T-helper 1 cell (primary cell): ENCODE measurements at places on chromosomes 7 and 10.

- no peak for DNase-seq
Measured at GRCh38 chr10:123139521-123140163, 3.9 kb downstream of the HMX3 start.

DNA sequence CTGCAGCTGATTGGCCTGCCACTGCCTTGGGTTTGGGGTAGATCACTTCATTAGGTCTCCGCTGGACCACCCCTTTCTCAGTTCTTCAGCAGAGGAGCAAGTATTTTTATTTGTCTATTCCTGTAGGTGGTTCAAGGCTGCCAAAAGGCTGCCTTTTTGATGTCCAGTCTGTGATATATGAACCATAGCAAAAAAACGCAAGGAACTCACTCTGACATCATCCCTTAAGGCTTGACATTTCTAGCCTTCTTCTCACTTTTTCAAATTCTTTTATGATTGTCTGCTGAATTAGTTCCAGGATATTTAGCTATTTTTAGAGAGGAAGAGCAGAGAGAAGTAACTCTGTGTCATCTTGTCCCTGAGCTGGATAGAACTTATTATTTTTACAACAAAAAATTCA is 269.2 kb downstream of the BAMBI start:
- no peak for DNase-seq

- no peak for DNase-seq
Measured at GRCh38 chr7:45219801-45220435, 62.3 kb downstream of the RAMP3 start.

DNA sequence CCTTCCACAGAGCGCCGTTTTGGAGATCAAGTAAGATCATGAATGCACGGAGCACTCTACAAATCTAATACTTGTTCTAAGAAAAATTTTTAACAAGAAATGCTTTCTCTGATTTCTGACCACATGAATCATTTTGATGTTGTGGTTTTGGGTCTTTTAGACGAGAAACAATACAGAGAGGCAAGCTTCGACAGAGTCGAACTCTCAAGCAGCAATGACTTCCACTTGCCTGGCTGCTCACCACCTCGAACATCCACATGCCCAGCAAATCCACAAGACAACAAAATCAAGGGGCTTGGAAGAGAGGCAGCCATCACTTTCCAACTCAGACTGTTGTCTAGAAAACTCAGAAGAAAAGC is 69.4 kb upstream of the GSDME start:
- DNase-seq = no peak

DNA sequence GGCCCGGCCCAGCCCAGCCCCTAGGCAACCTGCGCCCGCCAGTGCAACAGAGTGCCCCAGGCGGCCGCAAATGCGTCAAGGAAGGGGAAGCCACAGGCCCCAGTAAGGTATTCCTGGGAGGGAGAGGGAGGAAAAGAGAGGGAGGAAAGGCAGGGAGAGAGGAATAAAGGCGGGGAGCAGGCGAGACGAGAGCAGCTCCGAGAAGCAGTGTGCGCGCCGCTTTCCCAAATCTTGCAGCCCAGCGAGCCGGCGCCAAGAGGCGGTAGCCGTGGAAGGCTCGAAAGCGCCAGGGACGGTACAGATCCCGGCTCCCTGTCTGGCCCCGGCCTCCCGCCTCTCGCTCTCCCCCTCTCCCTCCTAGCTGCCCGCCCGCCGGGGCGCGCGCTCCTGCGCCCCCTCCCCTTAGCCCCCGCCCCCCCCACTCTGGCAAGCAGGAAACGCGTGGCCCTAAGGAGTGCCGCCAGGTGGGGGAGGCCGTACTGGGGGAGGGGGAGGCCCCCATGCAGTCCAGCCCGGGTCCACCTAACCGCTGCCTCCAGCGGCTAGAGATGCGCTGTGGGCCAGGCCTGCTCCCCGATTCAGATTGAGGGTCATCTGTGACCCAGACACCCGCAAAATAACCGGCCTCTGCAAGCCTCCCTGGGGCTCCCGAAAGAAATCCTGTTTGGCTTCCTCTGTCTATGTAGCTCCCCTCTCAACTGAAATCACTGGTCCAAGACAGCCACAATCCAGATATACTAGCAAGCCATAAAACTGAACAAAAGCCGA is 4.3 kb downstream of the HOXA10 start:
- no peak for DNase-seq

GRCh38 chr10:58322072-58322834 is 12.6 kb upstream of the UBE2D1 start:
- DNase-seq = no peak

- DNase-seq = peak; percentile 26
Measured at GRCh38 chr10:130300608-130301020, 164.4 kb downstream of the GLRX3 start.

GRCh38 chr7:55593515-55594318 is 21.4 kb upstream of the VOPP1 start:
- peak; percentile 37 for DNase-seq

DNA sequence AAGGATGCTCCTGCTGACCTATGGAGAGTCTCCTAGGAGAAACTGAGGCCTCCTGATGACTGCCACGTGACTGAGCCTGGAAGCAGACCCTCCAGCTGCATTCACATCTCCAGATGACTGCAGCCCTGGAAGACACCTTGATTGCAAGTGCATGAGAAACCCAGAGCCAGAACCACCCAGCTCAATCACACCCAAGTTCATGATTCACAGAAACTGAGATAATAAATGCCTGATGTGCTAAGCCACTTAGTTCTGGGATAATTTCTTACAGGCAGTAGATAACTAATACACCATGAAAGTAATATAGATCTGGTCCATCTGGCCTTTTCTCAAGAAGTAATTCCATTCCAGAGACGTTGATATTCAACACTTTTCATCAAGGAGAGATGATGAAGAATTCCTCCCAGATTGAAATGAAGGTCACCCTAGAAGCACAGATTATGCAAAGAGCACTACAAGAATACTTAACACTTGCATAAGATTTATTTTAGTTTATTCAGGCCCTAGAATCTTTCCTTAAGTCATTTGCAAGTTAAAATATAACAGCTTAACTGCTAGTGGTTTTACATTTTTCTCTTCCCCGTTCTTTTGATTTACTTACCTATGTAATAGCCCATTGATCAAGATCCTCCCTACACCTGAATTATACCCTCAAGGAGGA is 208.2 kb upstream of the INHBA start:
- DNase-seq = no peak

- no peak for DNase-seq
Measured at GRCh38 chr7:129167817-129168216, 20.6 kb upstream of the SMO start.

DNA sequence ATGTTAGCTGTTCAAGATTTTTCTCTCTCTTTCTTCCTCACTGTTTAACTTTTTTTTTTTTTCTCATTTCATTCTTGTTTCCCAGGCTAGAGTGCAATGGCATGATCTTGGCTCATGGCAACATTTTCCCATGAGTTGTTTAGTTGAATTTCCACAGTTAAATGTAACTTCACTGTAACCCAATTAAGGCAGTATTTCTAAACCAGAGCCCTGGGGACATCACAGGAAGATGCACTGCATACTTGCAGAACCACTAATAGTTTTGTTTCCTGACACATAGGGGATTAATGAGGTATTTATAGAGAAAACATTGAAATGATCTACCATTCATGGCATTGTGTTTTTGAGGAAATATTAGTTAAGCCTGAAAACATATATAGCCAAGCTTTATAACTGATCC is 795.6 kb upstream of the GHITM start:
- no peak for DNase-seq

GRCh38 chr10:119025336-119025735 is 4.2 kb upstream of the NANOS1 start:
- no peak for DNase-seq

GRCh38 chr7:76347710-76348109 is 11.1 kb downstream of the YWHAG start:
- no peak for DNase-seq

DNA sequence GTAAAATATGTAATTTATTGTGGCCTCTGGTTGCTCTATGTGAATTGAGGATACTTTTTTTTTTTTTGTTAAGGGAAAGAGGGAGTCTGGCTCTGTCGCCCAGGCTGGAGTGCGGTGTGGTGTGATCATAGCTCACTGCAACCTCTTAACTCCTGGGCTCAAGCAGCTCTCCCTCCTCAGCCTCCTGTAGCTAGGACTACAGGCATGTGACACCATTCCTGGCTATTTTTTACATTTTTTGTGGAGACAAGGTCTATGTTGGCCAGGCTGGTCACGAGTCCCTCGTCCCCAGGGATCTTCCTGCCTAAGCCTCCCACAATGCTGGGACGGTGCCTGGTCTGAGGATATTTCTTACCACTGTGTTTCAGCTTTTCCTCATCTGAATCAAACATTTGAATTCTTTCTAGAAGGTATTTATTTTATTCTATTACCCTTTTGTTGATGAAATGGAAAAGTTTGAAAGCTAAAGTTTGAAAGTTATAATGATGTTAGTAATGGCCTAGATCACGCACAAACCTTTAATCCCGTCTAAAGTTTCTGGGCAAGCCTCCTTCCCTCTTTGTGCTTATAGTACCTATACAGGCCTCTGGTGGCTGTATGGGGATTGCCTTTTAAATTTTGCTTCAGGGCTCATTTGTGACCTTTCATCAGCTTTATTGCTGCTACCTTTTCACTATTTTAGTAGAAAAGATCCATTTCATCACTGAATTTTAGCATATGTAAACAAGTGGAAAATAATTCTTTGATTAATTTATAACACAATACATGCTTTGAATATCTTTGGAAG is 2.0 kb downstream of the IFRD1 start:
- DNase-seq = no peak

GRCh38 chr7:50145226-50145625 is 52.2 kb upstream of the ZPBP start:
- no peak for DNase-seq

DNA sequence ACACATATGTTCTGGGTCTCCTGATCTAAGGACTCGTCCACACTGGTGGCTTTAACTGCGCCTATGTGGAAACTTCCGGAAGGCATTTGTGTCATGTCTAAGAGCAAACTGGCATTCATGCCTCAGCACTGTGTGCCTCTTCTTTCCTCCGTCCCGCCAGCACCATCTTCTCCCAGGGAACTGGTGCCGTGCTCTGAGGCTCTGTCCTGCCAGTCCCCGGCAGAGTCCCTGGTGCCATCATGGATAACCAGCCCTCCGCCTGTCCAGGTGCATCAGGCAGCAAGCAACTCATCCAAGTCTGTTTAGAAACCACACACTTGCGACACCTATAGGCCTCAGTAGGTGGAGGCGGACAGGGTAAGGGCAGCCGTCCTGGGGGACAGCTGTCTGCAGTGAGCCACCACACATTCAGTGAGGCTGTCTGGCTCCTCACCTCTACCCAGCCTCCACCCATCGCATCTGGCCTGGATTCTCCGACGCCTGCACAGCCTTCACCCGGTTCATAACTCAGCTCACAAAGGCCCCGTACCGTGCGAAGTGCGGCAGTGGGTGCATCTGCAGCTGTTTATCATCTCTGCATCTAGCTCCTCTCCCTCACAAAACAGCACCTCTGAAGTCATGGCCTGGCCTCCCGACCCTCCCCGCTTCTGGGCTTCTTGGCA is 162.7 kb downstream of the DIP2C start:
- no peak for DNase-seq

- DNase-seq = no peak
Measured at GRCh38 chr7:84677117-84677732, 482.6 kb upstream of the SEMA3A start.

GRCh38 chr7:70573071-70573661 is 558.8 kb upstream of the GALNT17 start:
- DNase-seq = no peak

DNA sequence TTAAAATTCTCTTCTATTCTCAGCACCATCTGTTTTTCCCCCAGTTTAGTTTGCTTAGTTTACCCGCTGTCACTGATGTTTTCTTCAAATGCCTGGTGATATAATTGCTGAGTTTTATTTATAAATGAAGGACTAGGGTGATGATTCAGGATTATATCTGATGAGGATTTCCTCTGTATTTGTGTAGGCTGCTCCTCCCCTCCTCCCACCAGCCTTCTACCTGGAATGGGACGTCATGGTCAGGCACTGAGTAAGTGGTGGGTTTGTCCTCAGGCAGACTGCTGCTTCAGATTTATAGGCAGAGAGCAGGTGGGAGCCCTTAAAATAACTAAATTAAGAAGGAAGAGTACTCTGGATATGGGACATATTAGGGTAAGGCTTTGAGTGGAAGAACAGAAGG is 35.8 kb downstream of the PALS2 start:
- DNase-seq = no peak

DNA sequence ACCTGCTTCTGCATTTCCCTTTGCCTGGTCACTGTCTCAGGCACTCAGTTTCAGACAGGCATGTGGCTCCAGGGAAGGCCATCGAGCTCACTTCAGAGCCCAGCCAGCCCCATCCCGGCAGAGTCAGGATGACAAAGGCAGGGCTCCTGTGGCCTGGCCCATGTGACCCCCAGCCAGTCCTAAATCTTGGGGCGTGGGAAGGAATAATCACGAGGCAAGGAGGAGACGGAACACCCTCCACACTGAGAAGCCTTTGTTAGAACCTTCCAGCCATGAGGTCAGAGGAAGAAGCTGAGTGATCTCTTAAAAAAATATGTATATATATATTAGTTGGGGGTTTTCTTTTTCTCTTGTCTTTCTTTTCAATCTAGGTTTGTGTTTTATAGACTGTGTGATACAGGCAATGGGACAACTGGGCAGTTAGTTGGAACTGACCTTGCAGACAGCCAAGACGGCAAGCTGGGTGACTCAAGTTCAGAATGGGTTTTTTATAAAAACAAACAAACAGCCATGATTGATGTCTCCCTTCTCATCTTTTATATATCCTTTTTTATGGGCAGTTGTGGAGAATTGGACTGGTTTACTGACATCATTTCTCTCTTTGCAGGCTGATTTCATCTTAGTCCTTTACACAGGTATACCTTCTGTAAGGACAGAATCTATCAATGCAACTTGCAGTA is 60.8 kb downstream of the CHN2 start:
- DNase-seq = no peak

DNA sequence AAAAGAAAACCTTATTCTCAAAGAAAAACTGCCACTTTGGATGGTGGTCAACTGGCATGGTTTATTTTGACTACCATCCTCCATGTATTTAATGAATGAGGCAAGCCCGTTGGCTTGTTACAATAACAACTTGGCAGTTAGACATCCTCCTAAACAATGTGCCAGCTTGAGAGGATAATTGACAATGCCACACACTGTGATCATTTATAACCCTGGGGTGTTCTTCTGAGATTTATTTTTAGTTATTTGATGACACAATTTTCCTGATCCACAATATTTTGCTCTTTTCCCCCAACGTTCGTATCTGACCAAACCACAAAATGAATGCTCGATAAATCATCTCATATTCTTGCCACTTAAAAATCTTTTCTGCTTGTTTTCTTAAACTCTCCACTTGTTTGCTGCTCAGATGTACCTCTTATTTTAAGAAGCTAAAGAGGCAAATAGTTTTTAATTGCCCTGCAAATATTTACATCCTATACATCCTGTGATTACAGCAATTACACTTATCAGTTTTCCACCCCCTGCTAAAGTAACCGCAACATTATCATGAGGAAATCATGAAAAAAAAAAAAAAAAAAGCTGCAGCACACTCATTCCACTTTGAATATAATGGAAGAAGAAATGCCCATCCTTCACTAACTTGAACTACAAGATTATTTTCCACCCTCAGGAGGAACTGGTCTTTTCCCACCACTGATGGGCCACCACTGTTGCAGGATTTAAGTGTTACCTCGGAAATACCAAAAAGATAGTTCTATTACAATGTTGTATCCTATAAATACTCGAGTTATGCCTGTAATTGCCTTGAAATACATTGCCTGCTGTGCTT is 119.9 kb downstream of the MBL2 start:
- DNase-seq = no peak

- DNase-seq = no peak
Measured at GRCh38 chr10:112447620-112447928, 559 bp downstream of the VTI1A start.

- DNase-seq = no peak
Measured at GRCh38 chr10:131183546-131184045, 127.9 kb downstream of the TCERG1L start.
